ENCODE measurements at places on chromosomes 5 and 9. TPM values are rescaled to one million over a fixed set of nuclear protein-coding genes. Genes with fewer than 3 reads are reported as not detected.

GRCh38 chr5:126527158-126527557 is 67.9 kb downstream of the ALDH7A1 start:
- no peaks in the 10 kb centered on the region for H3K36me3 ChIP-seq
- no peaks in the 10 kb centered on the region for H3K27me3 ChIP-seq
- H3K4me1 ChIP-seq, result peaks cover 22% of the 10 kb centered on the region
- no peak overlapping the region for H3K4me3 ChIP-seq
- DNase-seq, result no peak
- no peak overlapping the region for H3K27ac ChIP-seq

VDAC1 gene
- total RNA-seq, result 156 TPM

NPDC1 gene
- 58.0 TPM for total RNA-seq

DNA sequence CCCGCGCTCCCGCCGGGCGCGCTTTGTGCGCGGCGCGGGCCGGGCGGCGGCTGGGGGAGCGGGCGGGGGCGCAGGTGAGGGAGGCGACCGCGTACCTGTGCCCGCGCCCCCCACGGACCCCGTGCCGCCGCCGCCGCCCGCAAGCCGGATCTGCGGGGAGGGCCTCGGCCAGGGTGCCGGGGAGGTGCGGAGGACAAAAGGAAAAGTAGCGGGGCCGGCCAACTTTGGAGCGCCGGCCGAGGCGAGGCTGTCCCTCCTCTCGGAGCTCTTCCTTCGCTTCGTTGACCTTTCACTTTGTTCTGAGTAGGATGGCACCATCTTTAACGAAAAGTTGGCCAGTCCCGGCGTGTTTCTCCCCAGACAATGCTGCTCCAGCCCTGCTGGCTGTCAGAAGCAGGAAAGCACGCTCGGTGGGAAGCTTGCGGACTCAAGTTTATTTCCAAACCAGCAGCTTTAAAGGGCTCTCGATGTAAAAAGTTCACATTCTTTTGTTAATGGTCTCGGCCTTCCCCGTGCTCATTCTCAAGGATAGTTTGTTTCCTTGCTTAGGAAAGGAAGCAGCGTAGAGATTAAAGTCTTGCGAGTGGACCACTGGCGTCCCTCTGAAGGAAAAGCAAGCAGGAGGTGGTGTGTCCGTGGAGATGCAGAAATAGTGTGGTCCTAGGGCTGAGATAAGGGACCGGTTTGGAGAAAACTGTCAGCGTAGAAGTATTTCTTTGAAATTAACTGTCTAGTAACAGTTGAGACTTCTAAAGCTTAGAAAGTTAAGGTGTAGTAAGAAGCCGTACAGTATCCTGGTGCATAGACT is 639 bp downstream of the EHMT1 start:
- H3K36me3 ChIP-seq, result no peaks in the 10 kb centered on the region
- DNase-seq, result peak; percentile 46
- H3K4me1 ChIP-seq, result peaks cover 21% of the 10 kb centered on the region
- peak overlapping the region; percentile 91 for H3K27ac ChIP-seq

GRCh38 chr5:159905496-159905895 is 10.8 kb upstream of the ADRA1B start:
- no peaks in the 10 kb centered on the region for H3K36me3 ChIP-seq
- H3K4me1 ChIP-seq, result peaks cover 14% of the 10 kb centered on the region
- peak overlapping the region; percentile 54 for H3K27ac ChIP-seq
- peak; percentile 60 for DNase-seq

GRCh38 chr5:79800979-79801827 is 111.6 kb downstream of the CMYA5 start:
- peak overlapping the region; percentile 1 for H3K27ac ChIP-seq
- H3K36me3 ChIP-seq, result no peaks in the 10 kb centered on the region
- no peaks in the 10 kb centered on the region for H3K27me3 ChIP-seq
- no peak for DNase-seq

HACD4 gene
- total RNA-seq, result 3.3 TPM

GRCh38 chr5:10524376-10525123 is 39.3 kb upstream of the ANKRD33B start:
- no peaks in the 10 kb centered on the region for H3K4me1 ChIP-seq
- no peak overlapping the region for H3K27ac ChIP-seq
- DNase-seq, result no peak
- H3K4me3 ChIP-seq, result no peak overlapping the region
- no peaks in the 10 kb centered on the region for H3K27me3 ChIP-seq

DNA sequence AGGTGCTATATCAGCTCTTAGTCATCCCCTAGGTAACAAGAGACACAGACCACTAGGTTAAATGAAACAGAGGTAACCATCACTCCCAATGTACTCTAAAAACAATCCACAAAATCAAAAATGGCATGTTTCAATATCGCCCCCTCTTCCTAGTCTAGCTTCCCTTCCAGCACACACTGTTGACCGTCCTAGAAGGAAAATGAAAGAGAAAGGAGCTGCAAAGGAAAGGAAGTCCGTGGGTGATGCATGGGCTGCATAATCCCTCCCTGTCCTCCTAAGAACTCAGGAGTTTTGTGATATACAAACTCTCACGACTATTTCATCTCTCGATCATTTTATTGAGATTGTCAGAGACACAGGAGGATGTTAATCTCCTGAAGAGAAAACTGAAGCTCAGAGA is 101.6 kb downstream of the RFK start:
- no peak for DNase-seq
- H3K36me3 ChIP-seq, result no peaks in the 10 kb centered on the region
- no peak overlapping the region for H3K4me3 ChIP-seq
- no peaks in the 10 kb centered on the region for H3K4me1 ChIP-seq
- H3K27me3 ChIP-seq, result no peaks in the 10 kb centered on the region

DNA sequence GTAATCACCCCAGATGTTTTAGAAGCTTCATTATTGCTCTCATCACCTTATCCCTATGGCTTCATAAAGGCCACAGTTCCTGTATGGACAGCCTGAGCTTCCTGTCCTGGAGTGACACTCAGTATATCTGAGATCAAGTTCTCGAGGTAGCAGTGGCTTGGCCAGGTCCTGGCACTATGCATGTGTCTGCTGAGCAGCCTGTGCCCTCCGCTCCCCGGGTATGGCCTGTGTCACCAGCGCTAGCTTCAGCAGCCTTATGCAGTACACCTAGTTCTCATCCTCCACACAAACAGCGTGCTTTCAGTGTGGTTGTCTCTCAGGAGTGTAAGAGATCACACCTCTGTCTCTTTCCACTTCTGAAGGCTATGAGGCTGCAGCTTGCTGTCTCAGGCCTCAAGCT is 514.7 kb downstream of the DIRAS2 start:
- H3K27me3 ChIP-seq, result peaks cover 6% of the 10 kb centered on the region
- no peak overlapping the region for H3K27ac ChIP-seq
- H3K36me3 ChIP-seq, result no peaks in the 10 kb centered on the region
- H3K4me3 ChIP-seq, result no peak overlapping the region
- DNase-seq, result no peak

- H3K27ac ChIP-seq, result no peak overlapping the region
- H3K36me3 ChIP-seq, result no peaks in the 10 kb centered on the region
- no peak overlapping the region for H3K4me3 ChIP-seq
- no peak for DNase-seq
- no peaks in the 10 kb centered on the region for H3K27me3 ChIP-seq
These were observed 65.7 kb upstream of the RORB start for GRCh38 chr9:74431467-74431866.

DNA sequence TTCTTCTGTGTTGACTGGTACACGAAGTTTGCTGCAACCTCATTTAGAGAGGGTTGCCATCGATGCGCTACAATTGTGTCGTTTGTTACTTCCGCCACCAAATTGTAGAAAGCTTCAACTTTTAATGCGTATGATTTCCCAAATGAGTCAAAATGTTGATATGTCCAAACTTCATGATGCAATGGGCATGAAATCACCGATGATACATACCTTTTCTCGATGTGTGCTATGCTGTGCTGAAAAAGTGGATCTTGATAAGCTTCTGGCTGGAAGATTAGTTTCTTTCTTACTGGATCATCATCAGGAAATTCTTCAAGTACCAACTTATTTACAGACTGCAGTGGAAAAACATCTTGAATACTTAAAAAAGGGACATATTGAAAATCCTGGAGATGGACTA is 65.7 kb downstream of the TMEM38B start:
- H3K36me3 ChIP-seq, result no peaks in the 10 kb centered on the region
- no peak for DNase-seq
- no peak overlapping the region for H3K27ac ChIP-seq
- no peaks in the 10 kb centered on the region for H3K4me1 ChIP-seq

- DNase-seq, result no peak
- no peak overlapping the region for H3K27ac ChIP-seq
- no peaks in the 10 kb centered on the region for H3K27me3 ChIP-seq
- H3K4me3 ChIP-seq, result peak overlapping the region; percentile 25
These were observed 66.3 kb downstream of the RGMB start for GRCh38 chr5:98839469-98840383.

ADRB2 gene
- 3.5 TPM for total RNA-seq

- H3K27ac ChIP-seq, result no peak overlapping the region
- no peaks in the 10 kb centered on the region for H3K27me3 ChIP-seq
- no peak for DNase-seq
- peaks cover 9% of the 10 kb centered on the region for H3K4me1 ChIP-seq
- H3K36me3 ChIP-seq, result no peaks in the 10 kb centered on the region
These were observed 17.0 kb downstream of the SH3GLB2 start for GRCh38 chr9:129011170-129011569.

ZDHHC11 gene
- total RNA-seq, result 14.9 TPM
